EH (cell line): ENCODE measurements at places on chromosomes 12 and 14.

DNA sequence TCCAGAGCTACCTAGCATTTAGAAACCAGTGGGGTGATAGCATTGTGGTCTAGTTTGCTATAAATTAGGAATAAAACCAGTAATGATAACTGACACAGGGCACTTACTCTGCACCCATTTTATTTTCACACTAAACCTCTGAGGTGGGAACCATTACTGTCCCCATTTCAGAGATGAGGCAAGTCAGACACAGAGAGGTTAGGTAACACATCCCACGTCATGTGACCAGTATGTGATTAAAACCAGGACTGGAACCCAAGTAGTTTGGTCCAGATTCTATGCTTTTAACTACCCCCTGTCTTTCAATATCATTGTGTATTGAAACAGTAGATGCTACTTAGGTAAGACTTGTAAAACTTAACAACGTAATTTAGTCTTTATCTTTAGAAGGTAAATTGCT lies 110.2 kb downstream of the PLXNC1 start:
- no peak for DNase-seq

DNA sequence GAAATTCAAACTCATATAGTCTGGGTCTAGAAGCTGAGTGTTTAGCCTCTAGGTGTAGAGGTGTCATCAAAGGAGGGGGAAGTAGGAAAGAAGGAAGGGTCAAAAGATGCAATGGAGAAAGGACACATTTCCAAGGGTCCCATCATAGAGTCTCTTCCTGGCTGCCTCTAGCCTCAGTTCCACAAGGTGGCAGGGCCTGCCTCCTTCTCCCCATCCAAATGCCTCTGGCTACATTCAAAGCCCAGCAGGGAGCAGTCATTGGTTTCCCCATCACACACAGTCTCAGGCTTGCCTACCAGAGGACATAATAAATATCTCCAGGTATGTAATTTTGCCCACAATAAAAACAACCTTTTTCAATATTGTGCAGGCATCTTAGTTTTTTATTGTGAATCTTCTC lies 2.1 kb upstream of the CCT2 start:
- peak; percentile 16 for DNase-seq

- peak; percentile 100 for DNase-seq
Measured at GRCh38 chr14:39174560-39175444, at the start of gene PNN. PNN (plus strand) TSS chr14:39175254; CDS start chr14:39175280, 26 bp downstream.

DNA sequence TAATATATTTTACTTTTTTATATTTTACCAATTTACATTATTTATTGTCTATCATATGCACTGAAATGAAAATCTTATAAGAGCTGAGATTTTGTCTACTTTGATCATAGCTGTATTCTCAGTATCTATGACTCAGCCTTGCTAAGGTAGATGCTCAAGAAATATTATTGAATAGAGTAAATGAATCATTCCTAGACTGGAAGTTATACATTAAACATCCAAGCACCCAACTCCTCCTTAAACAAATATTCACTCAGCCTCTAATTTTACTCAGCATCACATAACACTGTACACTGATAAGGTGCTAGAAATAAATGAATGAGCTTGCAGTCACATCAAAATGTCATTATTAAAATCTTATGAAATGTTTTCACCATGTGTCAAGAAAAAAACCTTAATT lies 1424.9 kb downstream of the LRFN5 start:
- DNase-seq = no peak

- DNase-seq = no peak
Measured at GRCh38 chr14:56759633-56760032, 50.6 kb downstream of the OTX2 start.

- DNase-seq = peak; percentile 31
Measured at GRCh38 chr12:100229036-100229635, 28.5 kb downstream of the ACTR6 start.

GRCh38 chr14:71228711-71229110 lies 321.5 kb downstream of the PCNX1 start:
- DNase-seq = peak; percentile 31

- DNase-seq = peak; percentile 92
Measured at GRCh38 chr12:112122823-112123690, 2.3 kb upstream of the TRAFD1 start.

GRCh38 chr12:53059434-53060063 lies 9.7 kb downstream of the TNS2 start:
- no peak for DNase-seq

GRCh38 chr14:60183741-60184140 lies 18.5 kb upstream of the DHRS7 start:
- DNase-seq = peak; percentile 15

DNA sequence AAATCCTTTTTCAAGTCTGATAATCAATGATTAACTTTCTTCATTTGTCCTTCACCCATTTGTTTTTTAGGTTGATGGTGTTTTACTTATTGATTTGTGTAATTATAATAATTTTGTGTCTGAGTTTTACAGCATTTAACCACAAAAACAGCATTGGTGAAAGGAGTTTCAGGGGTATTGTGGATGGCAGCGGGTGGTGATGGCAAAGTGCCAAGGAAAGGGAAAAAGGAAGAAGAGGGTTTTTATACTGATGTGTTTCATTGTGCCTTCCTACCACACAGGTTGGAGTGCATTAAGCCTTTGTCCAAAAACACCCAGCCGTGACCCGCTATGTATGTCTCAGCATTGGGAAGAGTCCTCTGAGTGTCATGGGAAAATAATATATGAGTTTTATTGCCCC lies 150.3 kb downstream of the DAD1 start:
- DNase-seq = no peak

- no peak for DNase-seq
Measured at GRCh38 chr12:66055837-66056319, 74.7 kb downstream of the LLPH start.

DNA sequence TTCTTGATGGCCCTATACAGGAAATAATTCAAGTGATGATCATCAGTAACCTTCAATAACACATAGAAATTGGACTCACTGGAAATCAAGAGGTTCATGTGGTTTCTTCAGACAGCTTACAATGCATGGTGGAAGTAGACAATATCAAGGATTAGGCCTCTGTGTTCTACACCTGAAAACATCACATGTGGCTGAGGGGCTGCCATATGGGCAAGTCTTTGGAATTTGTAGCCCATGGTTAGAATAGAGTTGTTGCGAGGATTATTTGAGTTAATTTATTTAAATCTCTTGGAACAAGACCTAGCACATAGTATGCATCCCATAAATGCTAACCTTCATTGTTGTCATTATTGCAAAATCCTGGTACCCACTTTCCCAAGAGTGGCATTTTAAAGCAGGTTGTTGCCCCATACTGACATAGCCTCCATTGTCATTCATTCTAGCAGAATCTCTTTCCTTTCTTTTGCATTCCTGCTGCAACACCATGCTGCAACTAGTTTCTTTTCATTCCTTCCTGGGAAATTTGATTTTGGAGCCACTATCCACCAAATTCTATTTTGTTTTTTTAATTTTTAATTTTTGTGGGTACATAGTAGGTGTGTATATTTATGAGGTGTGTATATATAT lies 352.7 kb upstream of the NAV3 start:
- DNase-seq = no peak

GRCh38 chr12:39931231-39931630 lies 174.7 kb downstream of the SLC2A13 start:
- DNase-seq = no peak

- no peak for DNase-seq
Measured at GRCh38 chr12:49779581-49779980, 38.2 kb downstream of the TMBIM6 start.

GRCh38 chr14:64195199-64195598 lies 99.0 kb downstream of the ESR2 start:
- no peak for DNase-seq

- DNase-seq = no peak
Measured at GRCh38 chr12:107431942-107432341, 253.7 kb upstream of the PWP1 start.

GRCh38 chr14:61480704-61481285 lies 159.4 kb downstream of the PRKCH start:
- DNase-seq = no peak

- DNase-seq = no peak
Measured at GRCh38 chr14:30848449-30849240, 25.7 kb upstream of the COCH start.

DNA sequence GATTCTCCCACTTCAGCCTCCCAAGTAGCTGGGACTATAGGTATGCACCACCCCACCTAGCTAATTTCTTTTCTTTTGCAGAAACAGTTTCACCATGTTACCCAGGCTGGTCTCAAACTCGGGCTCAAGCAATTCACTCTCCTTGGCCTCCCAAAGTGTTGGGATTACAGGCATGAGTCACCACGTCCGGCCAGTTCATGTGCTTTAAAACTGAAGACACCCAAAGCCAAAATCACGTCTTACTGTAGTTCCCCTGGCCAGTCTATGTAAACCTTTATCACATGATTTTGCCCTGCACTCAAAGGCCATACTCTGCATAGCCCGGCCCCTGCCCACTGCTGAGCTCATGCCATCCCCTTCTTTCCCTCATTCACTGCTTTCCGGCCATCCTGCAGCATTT lies 4.5 kb downstream of the ALKBH2 start:
- peak; percentile 52 for DNase-seq

GRCh38 chr12:1934068-1934467 lies 15.6 kb upstream of the CACNA2D4 start:
- no peak for DNase-seq

DNA sequence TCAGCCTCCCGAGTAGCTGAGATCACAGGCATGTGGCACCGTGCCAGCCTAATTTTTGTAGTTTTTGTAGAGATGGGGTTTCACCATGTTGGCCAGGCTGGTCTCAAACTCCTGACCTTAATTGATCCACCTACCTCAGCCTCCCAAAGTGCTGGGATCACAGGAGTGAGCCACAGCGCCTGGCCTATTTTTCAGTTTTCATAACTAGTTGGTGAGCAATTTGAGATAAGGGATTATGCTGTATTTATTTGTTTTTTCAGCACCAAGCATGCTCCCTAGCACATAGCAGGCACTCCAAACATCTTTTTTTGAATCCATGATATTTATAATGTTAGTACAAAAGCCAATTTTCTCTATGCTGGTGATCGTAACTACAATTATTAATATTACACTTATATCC lies 541.2 kb downstream of the SNAPC1 start:
- no peak for DNase-seq

- DNase-seq = no peak
Measured at GRCh38 chr12:108671110-108671509, 37.4 kb upstream of the SELPLG start.

DNA sequence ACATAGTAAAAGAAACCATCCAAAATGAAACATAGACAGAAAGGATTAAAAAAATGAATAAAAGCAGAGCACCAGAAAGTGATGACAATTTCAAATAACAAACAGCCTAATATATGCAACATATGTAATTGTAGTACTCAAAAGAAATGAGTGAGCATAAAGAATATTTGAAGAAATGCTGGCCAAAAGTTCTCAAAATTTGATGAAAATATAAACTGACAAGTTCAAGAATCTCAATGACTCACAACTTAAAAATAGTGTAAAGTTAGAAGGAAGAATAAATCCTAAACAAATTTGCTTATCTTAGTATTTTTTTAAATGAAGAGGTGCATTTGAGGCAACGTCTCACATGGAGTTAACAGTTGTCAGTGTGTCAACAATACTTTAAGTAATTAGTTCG lies 498.9 kb downstream of the SLC6A15 start:
- no peak for DNase-seq

GRCh38 chr14:51636109-51636508 lies 15.6 kb upstream of the FRMD6 start:
- no peak for DNase-seq

DNA sequence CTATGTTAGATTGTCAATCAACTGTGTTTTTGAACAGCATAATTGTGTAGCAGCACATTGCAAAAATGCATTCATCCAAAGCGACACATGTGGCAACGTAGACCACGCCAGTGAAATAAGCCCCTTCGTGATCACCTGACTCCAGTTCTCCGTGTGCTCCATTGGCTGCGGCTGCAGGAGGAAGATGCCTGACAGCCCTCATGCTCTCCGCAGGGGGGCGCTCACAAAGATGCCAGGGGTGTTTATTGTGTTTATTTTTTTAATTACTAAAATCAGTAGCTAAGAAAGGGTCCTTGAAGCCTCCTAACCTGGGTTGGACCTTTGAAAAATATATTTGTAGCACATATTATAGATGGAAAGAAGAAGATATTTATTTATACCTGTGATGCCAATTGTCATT lies 116.3 kb downstream of the SLC15A4 start:
- no peak for DNase-seq

DNA sequence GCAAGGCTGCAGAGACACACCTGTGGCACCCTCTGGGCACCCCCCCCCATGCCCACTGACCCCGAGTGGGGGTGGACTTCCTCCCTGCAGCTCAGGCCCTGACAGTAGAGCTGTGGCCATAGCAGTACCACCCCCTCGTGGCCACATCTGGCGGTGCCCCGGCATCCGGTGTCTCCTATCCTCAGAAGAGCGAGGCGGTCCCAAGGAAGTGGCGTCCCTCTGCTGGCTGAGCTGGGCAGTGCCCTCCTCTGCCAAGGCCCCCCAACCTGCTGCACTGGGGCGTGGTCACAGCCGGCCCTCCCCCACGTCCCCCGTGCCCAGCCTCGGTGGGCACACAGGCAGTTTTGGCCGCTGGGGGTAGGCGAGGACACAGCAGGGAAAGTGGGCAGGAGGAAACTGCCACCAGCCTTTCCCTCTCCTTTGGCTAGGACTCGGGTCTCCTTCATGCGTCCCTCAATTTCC lies 6.0 kb upstream of the SLC6A12 start:
- peak; percentile 47 for DNase-seq

- no peak for DNase-seq
Measured at GRCh38 chr14:99519931-99520421, 38.8 kb downstream of the CCNK start.

- no peak for DNase-seq
Measured at GRCh38 chr12:46847001-46847400, 21.2 kb upstream of the SLC38A4 start.

DNA sequence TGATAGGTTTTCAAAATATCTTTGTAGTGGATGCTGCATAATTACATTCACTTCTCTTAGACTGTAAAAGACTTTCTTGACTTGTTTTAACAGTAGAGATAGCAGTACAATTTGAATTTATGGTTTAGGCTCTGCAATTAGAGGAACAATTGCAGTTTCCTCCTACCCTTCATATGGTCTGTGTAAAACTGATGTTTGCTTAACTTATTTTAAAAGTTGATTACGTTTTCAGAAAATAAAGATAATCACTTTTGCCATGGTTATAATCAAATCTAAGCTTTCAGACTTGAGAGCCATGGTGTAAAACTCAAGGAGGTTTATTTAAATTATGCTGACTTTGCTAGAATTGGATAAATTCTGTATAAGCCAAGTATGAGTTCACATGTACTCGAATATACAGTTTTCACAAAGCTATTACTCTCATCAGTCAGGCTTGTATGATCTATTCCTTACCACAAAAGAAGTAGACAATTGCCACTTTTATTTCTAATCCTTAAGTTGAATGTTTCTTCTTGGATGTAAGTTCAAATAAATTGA lies 2.5 kb upstream of the MAPK1IP1L start:
- no peak for DNase-seq

- DNase-seq = no peak
Measured at GRCh38 chr14:89757313-89757939, 197.1 kb downstream of the EFCAB11 start.

- peak; percentile 85 for DNase-seq
Measured at GRCh38 chr12:106058256-106059182, 80.2 kb downstream of the NUAK1 start.

- DNase-seq = no peak
Measured at GRCh38 chr12:29572464-29572863, 75.0 kb upstream of the OVCH1 start.

GRCh38 chr12:52836042-52836466 lies 1.9 kb upstream of the KRT79 start:
- DNase-seq = peak; percentile 79
